ENCODE measurements at places on chromosomes 11 and 22.

GRCh38 chr22:50272044-50272802, 2.0 kb upstream of the MAPK11 start:
- DNase-seq, result peak; percentile 72

- no peak for DNase-seq
Observed at GRCh38 chr11:78076733-78077403, 2.8 kb downstream of the NDUFC2 start.

GRCh38 chr11:7591107-7591894, 77.5 kb downstream of the PPFIBP2 start:
- no peak for DNase-seq

- no peak for DNase-seq
Observed at GRCh38 chr11:70306586-70307033, 36.1 kb downstream of the PPFIA1 start.

DNA sequence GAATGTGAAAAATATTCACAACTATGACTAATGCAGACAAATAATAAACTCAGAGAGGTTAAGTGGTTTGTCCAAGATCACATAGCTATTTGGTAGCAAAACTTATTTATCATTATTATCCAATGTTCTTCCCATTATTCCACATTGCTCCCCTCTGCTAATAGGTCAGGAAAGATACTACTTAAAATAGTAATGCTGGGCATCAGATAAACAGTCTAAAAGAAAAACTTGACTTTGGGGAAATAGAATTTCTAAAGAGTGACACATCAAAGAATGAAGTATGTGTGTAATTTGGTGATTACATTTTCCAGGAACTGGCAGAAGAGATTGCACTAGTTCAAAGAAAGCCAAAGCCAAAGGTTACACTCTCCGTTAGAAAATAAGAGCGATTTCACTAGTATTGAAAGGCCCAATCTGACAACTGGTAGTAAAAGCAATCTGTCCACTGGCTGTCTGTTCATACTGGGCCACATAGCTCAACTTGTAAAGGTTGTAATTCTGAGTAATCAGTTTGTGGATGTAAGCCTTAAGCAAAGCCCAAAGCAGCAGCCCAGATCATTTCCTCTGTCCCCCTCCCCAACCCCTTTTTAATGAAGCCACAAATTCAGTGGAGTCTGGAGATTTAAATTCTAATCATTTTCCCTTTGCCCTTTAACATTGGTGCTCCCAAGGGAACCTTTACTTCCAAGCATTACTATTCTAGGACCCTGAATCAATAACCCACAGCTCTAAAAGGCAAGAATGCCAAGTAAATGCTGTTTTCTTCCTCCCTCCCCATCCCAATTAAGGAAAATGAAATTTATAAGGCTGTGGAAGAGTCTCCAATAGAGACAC, 283.5 kb downstream of the TTC28 start:
- no peak for DNase-seq

GRCh38 chr11:116334596-116334995, 438.2 kb downstream of the BUD13 start:
- DNase-seq, result peak; percentile 33

- DNase-seq, result no peak
Observed at GRCh38 chr22:25364736-25365241, 145.3 kb downstream of the CRYBB2 start.

GRCh38 chr11:126628790-126629621, 273.5 kb downstream of the ST3GAL4 start:
- DNase-seq, result peak; percentile 59

DNA sequence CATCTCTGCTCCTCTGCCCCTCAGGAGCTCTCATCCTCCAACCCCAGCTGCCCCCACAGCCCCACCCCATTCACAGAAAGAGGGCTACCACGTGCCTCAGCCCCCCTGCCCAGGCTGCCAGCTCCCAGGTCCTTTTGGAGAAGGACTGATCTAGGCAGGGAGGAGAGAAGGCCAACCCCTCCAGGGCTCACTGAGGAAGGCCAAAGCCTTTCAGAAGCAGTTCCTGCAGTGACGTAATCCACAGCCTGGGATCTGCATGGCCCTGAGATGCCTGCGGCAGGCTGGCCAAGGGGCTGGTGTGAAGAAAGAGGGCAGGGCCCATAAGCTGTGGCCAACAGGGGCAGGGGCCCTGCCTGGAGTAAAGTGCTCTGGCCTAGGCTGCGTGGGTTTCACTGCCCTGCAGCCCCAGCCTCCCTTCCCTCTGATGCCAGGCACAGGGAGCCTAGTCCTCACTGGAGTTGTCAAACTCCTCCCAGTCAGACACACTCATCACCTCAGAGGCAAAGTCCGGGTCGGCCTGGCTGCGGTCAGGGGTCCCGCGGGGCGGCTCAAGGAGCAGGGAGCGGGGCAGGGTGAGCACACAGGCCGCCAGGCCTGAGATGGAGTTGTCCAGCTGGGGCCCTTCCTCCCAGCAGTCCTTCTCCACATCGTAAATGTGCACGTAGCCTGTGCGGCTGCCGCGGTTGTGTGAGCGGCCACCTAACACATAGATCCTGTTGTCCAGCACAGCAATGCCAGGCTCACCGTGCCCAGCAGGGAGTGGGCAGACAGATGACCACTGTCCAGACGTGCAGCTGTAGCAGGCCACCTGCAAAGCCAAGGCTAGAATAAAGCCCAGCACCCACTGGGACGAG, 4.2 kb upstream of the SCARF2 start:
- peak; percentile 47 for DNase-seq

- DNase-seq, result no peak
Observed at GRCh38 chr11:105857728-105858127, 164.3 kb downstream of the MSANTD4 start.

DNA sequence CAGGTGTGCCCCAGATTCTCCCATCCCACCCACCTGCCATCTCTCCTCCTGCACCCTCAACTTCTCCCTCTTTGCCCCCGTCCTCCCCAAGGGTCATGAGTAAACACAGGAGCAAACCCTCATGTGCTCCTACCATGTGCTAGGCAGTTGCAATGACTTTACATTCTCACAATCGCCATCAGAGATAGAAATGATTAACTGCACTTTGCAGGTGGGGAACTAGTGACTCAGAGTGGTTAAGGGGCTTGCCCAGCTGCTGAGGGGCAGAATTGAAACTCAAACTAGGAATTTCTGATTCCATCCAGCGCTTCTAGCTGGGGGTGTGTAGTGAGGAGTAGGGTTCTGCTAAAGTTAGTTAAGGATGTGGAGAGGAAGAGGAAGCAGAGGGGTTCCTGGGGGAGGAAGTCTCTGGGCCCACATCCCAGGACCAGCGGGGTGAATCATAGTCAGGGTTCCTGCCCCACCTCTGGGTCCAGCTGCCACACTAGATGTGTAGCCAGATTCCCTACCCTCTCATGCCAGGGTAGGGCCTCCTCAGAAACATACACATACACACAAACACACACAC, 16.0 kb upstream of the PRG2 start:
- DNase-seq, result no peak

DNA sequence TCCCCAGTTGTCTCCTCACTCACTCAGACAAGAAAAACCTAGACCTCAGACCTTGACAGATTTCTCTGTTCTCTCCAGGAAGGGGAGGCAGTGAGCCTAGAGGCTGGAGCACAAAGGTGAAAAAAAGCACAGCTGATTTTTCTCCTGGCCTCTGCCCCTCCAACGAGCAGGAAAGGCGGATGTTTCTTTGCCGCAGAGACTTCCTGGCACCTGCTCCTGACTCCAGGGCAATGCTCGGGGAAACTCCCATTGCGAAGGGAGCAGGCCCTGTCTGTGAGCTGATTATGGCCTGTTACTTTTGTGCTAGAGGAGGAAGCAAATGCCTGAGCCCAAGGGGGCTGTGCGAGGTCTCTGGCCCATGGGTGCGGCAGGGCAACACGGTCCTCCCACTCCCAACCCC, 25.4 kb downstream of the MS4A10 start:
- no peak for DNase-seq

DNA sequence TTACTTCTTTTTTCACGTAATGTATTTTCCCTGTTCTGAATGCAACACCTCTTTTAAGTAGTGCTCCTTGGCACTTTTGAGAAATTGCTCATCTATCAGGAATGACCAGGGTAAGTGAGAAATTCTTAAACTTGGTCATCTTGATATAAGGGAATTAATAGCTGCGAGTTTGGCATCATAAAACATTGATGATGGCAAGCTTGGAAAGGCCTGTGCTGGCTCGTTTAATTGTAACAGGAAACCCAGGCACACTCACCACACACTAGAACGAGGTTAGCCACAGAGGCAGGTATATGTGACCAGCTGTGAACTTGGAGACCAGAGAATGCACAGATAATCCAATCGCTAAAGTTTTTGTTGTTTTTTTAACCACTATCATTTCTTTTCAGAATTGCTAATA, 24.3 kb downstream of the FAM118A start:
- DNase-seq, result no peak

DNA sequence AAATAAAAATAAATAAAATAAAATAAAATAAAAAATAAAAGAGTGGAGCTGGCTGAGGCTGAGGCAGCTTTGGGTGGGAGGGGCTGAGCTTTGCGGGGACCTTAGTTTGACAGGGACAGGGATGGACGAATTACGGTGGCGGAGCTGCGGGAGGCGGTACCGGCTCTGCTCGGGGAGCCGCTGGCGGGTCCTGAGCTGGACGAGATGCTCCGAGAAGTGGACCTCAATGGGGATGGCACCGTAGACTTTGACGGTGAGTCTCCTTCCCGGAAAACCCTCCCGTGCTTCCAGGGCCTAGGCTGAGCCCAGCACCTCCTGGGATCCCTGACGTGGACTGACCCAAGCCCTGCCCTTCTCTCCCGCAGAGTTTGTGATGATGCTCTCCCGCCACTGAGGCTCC, 3.1 kb downstream of the CABP4 start:
- DNase-seq, result no peak

GRCh38 chr22:32336121-32336603, 21.5 kb upstream of the RFPL3 start:
- peak; percentile 52 for DNase-seq

- DNase-seq, result no peak
Observed at GRCh38 chr11:88310246-88310645, 27.3 kb downstream of the CTSC start.

DNA sequence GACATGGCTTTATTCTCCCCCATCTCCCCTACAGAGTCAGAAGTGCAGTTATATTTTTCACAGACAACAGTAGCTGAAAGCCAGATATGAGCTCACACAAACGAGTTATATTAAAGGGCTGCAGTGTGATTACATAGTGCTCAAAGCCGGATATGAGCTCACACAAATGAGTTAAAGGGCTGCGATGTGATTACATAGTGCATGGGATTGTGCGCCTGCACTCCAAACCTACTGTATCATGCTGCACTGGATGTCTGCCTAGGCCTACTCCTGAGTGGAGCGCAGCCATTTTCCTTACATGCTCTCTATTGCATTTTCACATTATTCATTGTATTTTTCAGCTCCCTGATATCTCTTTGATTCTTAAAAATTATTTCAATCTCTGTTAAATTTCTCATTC, 414.6 kb upstream of the LARGE1 start:
- DNase-seq, result no peak

DNA sequence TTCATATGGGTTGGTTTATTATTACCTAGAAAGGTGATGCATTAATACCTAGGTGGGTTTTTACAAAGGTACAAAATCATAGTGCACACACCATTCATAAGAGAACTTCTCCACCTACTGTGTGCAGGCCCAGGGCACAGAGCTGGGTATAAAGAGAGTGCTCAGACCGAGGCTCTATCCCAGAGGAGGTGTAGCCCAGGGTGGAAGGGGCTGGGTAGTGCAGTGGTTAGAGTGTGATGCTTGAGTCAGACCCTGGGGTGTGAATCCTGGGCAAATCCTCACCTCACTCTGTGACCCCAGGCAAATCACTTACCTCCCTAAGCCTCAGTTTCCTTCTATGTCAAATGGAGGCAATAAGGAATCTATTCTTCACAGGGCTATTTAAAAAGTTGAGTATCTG, 32.2 kb downstream of the PARVG start:
- DNase-seq, result peak; percentile 10

- no peak for DNase-seq
Observed at GRCh38 chr22:35615156-35615555, 2.0 kb downstream of the MB start.

- DNase-seq, result no peak
Observed at GRCh38 chr11:61150706-61151544, 10.3 kb downstream of the VPS37C start.

GRCh38 chr11:23974051-23974450, 522.8 kb upstream of the LUZP2 start:
- DNase-seq, result no peak

DNA sequence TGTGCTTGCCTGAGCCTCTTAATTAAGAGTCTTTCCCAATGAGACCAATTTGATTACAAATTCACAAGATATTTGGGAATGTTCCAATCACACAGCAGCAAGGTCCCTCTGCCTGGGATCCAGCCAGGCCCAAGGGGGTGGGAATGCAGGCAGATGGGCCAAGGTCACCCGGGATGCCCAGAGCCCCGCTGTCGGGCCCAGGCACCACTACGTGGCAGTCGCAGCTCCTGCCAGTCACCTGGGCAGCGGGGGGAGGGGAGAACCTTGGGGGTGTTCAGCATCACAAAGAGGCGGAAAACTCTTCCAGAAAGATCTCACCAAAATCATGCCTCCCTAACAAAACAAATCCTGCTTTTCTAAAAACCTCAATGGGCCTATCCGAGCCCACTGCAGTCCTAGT, 30.9 kb downstream of the PPM1F start:
- peak; percentile 76 for DNase-seq

GRCh38 chr22:49010901-49011300, 816.8 kb downstream of the BRD1 start:
- peak; percentile 28 for DNase-seq

DNA sequence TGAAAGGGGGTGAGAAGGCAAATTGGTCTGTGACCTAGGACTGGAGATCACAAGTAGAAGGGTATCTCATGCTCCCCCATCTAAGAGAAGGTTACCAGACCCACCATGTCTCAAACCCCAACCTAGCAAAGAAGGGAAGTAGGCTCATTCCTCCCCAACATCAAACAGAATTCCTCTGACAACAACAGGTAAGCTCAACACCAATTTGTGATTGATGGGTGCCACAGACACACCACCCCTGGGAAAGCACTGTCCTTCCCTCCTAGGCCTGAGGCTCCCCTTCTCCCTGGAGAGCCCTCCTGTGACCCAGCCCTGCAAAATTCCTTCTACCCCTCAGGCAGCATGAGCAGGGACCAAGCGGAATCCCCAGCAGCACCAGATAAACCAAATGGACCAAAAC, 154.3 kb downstream of the BUD13 start:
- DNase-seq, result peak; percentile 18

GRCh38 chr11:66281776-66282467, 3.9 kb downstream of the CNIH2 start:
- no peak for DNase-seq

GRCh38 chr11:106156290-106156937, 79.0 kb downstream of the AASDHPPT start:
- peak; percentile 53 for DNase-seq

DNA sequence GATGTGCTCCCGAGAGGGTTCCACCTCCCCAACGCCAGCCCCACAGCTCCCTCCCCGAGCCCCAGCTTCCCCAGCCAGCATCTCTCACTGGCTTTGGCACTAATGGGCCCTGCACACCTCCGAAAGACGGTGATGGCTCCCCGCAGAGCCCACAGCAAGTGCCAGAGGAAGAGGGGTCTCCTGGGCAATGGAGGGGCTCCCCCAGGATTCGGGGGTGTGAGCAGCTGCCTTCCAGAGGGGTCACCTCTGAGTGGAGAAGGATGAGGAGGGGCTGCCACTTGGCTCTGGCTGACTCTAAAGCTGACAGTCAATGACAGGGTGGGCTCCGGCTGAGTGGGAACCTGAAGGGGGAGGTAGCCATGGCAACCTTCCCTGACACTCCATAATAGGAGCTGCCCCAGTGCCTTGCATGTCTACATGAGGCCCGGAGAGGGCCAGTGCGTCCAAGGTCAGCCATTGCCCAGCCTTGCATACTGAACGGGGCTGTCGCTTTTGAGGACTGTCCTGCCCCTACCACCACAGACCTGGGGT, 98.6 kb upstream of the SYT13 start:
- no peak for DNase-seq
